ENCODE measurements at places on chromosomes 5 and 9. TPM values are rescaled to one million over a fixed set of nuclear protein-coding genes. Genes with fewer than 3 reads are reported as not detected.

DNA sequence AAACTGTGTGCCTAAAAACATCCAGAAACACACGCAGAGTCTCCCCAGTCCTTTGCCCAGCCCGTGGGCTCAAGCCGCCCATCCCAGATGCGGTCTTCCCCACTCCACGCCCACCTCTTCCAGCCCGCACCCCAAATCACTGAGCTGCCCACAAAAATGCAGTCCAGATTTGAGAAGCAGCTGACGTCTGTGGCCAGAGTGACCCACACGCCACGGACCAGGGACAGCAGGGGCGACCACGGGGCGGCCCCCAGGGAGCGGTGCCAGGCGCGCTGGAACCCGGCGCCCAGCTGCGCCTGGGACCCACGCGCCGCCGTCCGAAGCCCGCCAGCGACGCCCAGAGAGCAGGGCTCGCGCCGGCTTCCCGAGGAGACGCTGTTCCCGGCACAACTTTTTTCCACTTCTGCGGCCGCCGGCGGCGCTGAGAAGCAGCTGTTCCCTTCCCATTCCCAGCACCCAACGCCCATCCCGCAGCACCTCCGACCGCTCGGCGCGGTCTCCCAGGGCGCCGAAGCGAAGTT is 674 bp downstream of the LHFPL2 start:
- peak; percentile 64 for DNase-seq

- peak; percentile 79 for DNase-seq
These were observed 2.1 kb upstream of the ALDH7A1 start for GRCh38 chr5:126597156-126597555.

DNA sequence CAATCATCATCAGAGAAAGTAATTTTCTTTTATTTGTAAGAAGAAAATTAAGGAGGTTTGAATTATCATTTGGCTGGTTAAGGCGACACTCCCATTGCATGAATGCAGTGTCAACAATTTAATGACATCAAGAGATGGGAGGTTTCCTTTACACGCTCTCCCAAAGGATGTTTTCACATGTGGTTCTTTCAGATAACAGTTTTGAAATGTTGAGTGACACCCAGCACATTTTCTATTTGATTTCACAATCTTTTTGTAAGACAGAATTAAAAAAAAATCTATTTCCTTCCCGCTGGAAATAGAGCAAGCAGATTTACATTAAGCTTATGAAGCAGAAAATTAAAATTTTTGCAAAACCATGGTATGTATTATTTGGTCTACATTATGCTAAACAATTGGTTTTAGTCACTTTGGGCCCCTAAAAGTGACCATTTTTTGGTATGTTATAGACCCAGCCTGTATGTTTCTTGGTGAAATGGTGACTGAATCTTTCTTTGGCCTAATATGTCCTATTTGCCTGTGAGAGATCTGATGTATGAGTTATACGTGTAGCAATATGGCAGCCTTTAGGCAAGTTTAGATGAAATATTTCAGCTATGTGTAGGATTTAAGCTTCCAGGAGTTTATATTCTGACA is 18.9 kb upstream of the ANKRD55 start:
- DNase-seq: no peak

DNA sequence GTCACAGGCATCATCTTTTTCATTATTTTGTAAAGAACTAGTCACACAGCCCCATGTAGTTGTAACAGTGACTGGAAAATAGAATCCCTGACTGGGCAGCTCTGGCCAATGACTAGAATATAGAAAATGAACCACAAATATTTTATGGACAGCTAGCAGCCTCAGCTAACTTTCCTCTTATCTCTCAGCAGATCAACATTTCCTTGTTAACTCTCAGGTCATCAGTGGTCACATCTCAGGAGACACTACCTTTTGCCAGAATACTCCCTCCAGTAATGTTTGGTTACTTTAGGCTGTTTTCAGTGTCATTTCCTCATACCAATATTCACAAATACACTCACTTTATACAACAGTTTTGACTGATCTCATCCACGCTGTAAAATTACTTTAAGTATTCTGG is 43.9 kb downstream of the FAM169A start:
- no peak for DNase-seq

Gene PCDHA9
- 1.1 TPM for total RNA-seq

Measured in astrocyte (in vitro differentiated cells and primary cell).